ENCODE measurements at places on chromosomes 16 and 17.
A peak's percentile ranks its signal among the peaks of the same experiment; 100 is the strongest.

- no peak overlapping the region for H3K4me3 ChIP-seq
- H3K36me3 ChIP-seq, result no peaks in the 10 kb centered on the region
- peaks cover 30% of the 10 kb centered on the region for H3K4me1 ChIP-seq
Measured at GRCh38 chr17:68384471-68384870, 72.8 kb downstream of the WIPI1 start.

- peak; percentile 18 for DNase-seq
- peak within 1 kb of the TSS; percentile 4 for H3K4me3 ChIP-seq
- no peaks in the 10 kb centered on the region for H3K36me3 ChIP-seq
Measured at GRCh38 chr16:66578651-66579531, at the start of gene CMTM2. CMTM2 (plus strand) TSS chr16:66579463; CDS start chr16:66579608, 145 bp downstream.

DNA sequence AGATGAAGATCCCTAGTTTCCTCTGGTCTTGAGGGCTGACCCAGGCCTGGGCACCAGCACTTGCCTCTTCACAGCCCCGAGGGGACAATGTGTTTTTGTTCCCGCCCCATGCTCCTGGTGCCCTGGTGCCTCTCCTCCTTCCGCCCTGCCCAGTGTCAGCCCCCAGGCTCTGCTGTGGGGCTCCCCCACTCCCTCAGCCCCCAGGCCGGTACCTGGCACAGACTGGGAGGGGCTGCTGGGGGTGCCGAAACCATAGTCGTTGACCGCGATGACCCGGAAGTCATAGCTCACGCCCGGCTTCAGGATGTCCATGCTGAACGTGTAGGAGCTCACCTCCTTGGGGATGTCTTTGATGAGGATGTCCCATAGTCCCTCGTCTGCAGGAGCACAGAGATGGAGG is 40.5 kb upstream of the CDC42EP4 start:
- H3K27me3 ChIP-seq, result no peaks in the 10 kb centered on the region
- H3K27ac ChIP-seq, result no peak overlapping the region
- H3K4me3 ChIP-seq, result no peak overlapping the region
- H3K4me1 ChIP-seq, result no peaks in the 10 kb centered on the region
- H3K36me3 ChIP-seq, result no peaks in the 10 kb centered on the region

- no peaks in the 10 kb centered on the region for H3K36me3 ChIP-seq
- DNase-seq, result no peak
- H3K27ac ChIP-seq, result no peak overlapping the region
- H3K4me3 ChIP-seq, result no peak overlapping the region
- no peaks in the 10 kb centered on the region for H3K4me1 ChIP-seq
Measured at GRCh38 chr16:15542261-15542660, 100.7 kb downstream of the MARF1 start.

- no peak overlapping the region for H3K4me3 ChIP-seq
- no peaks in the 10 kb centered on the region for H3K27me3 ChIP-seq
- H3K27ac ChIP-seq, result no peak overlapping the region
- no peaks in the 10 kb centered on the region for H3K36me3 ChIP-seq
- H3K4me1 ChIP-seq, result no peaks in the 10 kb centered on the region
- DNase-seq, result no peak
Measured at GRCh38 chr17:77010667-77011066, 130.1 kb upstream of the SEC14L1 start.

- DNase-seq, result no peak
- no peaks in the 10 kb centered on the region for H3K36me3 ChIP-seq
- no peak overlapping the region for H3K4me3 ChIP-seq
Measured at GRCh38 chr17:9897372-9897968, 7.6 kb downstream of the RCVRN start.

- no peak overlapping the region for H3K27ac ChIP-seq
- no peaks in the 10 kb centered on the region for H3K36me3 ChIP-seq
- H3K27me3 ChIP-seq, result no peaks in the 10 kb centered on the region
- no peak overlapping the region for H3K4me3 ChIP-seq
Measured at GRCh38 chr17:58789160-58789559, 33.5 kb downstream of the PPM1E start.

Data from fibroblast of lung (primary cell).